ENCODE measurements at places on chromosomes 2 and 18. TPM values are rescaled to one million over a fixed set of nuclear protein-coding genes. Genes with fewer than 3 reads are reported as not detected.

DNA sequence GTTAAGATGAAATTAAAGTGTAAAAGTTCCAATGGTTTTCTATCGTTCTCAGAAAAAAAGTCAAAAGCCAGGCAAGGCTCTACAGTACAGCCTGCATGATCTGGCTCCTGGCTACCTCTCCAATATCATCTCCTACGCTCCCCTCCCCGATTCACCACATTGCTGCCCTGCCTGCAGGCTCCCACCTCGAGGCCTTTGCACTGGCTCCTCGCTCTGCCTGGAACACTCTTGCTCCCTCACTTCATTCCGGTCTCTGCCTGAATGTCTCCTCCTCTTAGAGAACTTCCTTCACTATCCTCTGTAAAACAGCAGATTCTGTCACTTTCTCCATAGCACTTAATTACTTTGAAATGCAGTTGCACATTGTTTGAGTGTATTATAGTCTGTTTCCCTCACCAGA is 72.5 kb downstream of the KLF7 start:
- no peak for DNase-seq
- H3K27me3 ChIP-seq, result no peaks in the 10 kb centered on the region
- H3K27ac ChIP-seq, result no peak overlapping the region
- H3K4me3 ChIP-seq, result no peak overlapping the region
- no peaks in the 10 kb centered on the region for H3K36me3 ChIP-seq

GRCh38 chr18:75823471-75823870 is 396.0 kb upstream of the SMIM21 start:
- H3K27ac ChIP-seq, result no peak overlapping the region
- H3K36me3 ChIP-seq, result no peaks in the 10 kb centered on the region
- H3K27me3 ChIP-seq, result no peaks in the 10 kb centered on the region
- H3K4me1 ChIP-seq, result no peaks in the 10 kb centered on the region
- DNase-seq, result no peak

DNA sequence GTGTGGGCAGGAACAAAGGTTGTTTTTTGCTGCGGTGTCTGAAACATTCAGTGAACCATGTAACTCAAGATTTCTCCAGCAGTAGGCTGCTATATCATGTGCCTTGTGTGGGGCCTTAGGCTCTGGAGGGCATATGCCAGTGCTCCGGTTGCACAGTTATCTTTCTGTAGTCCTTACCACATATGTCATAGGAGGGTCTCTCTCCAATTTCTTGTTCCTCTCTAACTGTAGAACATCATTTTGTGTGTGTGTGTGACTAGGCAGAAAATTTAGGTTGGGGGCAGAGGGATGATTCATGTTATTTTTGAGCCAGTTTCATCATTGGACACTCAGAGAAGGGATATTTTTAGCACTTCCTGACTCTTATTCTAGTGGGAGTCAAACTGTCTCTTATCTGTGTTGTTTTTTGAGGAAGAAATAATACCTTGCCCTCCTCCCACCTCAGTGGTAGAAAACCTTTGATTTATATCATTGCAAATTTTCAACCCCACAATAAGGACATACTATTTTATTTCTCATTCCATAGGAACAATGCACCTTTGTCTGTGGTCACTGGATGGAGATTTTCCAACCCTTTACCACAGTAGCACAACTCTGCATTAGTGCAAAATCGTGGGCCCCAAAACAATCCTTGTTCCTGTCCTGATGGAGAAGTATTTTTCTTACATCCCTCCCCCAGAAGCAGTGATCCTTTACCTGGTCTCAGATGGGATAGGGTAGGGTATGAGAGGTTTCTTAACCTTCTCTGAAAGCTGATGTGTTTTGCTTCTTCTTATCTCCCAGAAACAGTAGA is 113.9 kb downstream of the CCDC74A start:
- H3K27ac ChIP-seq, result peak overlapping the region; percentile 64
- no peaks in the 10 kb centered on the region for H3K4me1 ChIP-seq
- H3K27me3 ChIP-seq, result no peaks in the 10 kb centered on the region
- no peak overlapping the region for H3K4me3 ChIP-seq

Gene TNFRSF11A
- total RNA-seq, result 2.5 TPM

- H3K36me3 ChIP-seq, result no peaks in the 10 kb centered on the region
- DNase-seq, result no peak
- no peaks in the 10 kb centered on the region for H3K27me3 ChIP-seq
- H3K4me1 ChIP-seq, result no peaks in the 10 kb centered on the region
Measured at GRCh38 chr2:170394641-170395387, 216.9 kb downstream of the MYO3B start.

- no peak overlapping the region for H3K27ac ChIP-seq
- no peaks in the 10 kb centered on the region for H3K36me3 ChIP-seq
- H3K4me1 ChIP-seq, result peaks cover 3% of the 10 kb centered on the region
- no peaks in the 10 kb centered on the region for H3K27me3 ChIP-seq
- DNase-seq, result no peak
Measured at GRCh38 chr2:74560591-74560990, 6.1 kb downstream of the DOK1 start.

GRCh38 chr2:5176764-5177163 is 515.4 kb upstream of the SOX11 start:
- no peak overlapping the region for H3K27ac ChIP-seq
- H3K36me3 ChIP-seq, result no peaks in the 10 kb centered on the region
- no peak overlapping the region for H3K4me3 ChIP-seq

Gene PDE11A
- total RNA-seq, result not detected

GRCh38 chr2:189297446-189297845 is 117.9 kb upstream of the COL5A2 start:
- peak; percentile 30 for DNase-seq
- peaks cover 68% of the 10 kb centered on the region for H3K4me1 ChIP-seq

DNA sequence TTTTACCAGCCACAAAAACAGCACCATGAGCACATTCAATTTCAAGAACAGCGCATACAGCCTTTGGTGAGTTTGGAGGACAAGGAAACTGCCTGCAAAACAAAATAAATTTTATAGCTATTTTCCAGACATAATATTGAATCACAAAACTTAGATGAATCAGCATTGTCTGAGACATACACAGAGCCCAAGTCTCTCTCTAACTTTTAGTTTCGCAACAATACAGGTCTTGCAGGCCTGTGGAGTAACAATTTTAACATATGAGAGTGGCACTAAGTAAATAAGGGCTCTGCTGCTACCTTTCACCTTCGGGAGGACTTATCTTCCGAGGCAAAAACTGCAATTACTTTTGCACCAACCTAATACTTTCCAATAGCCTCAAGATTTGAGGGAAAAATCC is 56.1 kb upstream of the PEX13 start:
- no peak overlapping the region for H3K27ac ChIP-seq
- DNase-seq, result no peak
- H3K27me3 ChIP-seq, result no peaks in the 10 kb centered on the region
- peaks cover 25% of the 10 kb centered on the region for H3K4me1 ChIP-seq
- H3K36me3 ChIP-seq, result no peaks in the 10 kb centered on the region

Gene CYP27C1
- not detected for total RNA-seq

Measured in CD8-positive, alpha-beta memory T cell (primary cell).